ENCODE measurements at places on chromosomes 3 and 15. TPM values are rescaled to one million over a fixed set of nuclear protein-coding genes. Genes with fewer than 3 reads are reported as not detected.
A peak's percentile ranks its signal among the peaks of the same experiment; 100 is the strongest.

GRCh38 chr3:110542552-110543150 is 529.0 kb upstream of the NECTIN3 start:
- no peak overlapping the region for H3K4me3 ChIP-seq
- no peaks in the 10 kb centered on the region for H3K27me3 ChIP-seq
- DNase-seq = no peak
- H3K36me3 ChIP-seq = no peaks in the 10 kb centered on the region
- H3K4me1 ChIP-seq = no peaks in the 10 kb centered on the region

GRCh38 chr3:62558549-62559112 is 185.3 kb upstream of the FEZF2 start:
- H3K36me3 ChIP-seq = no peaks in the 10 kb centered on the region
- no peaks in the 10 kb centered on the region for H3K27me3 ChIP-seq
- DNase-seq = no peak

The CELF6 gene
- 4.7 TPM for total RNA-seq

The KBTBD13 gene
- total RNA-seq = 0.08 TPM

The PIK3CA gene
- total RNA-seq = 23.2 TPM

- peaks cover 19% of the 10 kb centered on the region for H3K4me1 ChIP-seq
- H3K36me3 ChIP-seq = no peaks in the 10 kb centered on the region
- DNase-seq = peak; percentile 69
- no peaks in the 10 kb centered on the region for H3K27me3 ChIP-seq
- H3K4me3 ChIP-seq = no peak overlapping the region
- peak overlapping the region; percentile 54 for H3K27ac ChIP-seq
Observed at GRCh38 chr15:74320352-74321247, 46.8 kb downstream of the CYP11A1 start.

GRCh38 chr3:64074060-64074459 is 50.8 kb upstream of the PSMD6 start:
- peaks cover 3% of the 10 kb centered on the region for H3K4me1 ChIP-seq
- DNase-seq = no peak
- no peaks in the 10 kb centered on the region for H3K36me3 ChIP-seq

DNA sequence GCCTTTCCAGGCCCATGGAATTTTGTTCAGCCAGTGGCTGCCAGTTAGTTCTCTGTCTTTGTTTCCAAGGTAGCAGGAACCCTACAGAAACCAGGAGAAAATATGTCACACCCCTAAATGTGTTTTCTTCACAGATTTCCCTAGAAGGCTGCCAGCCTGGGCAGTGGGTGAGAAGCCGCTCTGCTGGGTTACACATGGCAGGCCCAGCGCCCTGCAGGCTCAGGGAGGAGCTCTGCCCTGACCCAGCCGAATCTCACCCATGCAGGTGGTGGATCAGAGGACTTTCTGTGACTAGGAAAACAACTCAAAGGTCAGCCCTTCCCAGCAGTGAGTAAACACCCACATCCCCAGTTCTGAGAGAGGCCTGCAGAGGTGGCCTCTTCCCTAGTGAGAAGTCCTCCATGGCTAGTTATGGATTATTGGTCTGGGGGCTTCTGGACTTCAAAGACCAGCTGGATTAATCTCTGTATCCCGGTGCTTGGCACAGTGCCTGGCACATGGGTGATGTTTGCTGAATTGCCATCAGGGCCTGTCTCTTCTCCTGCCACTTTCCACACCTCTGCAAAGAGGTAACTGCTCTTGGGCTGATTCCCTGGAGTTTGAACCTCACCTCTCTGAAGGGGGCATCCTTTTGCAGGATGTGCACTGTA is 34.7 kb upstream of the BDH1 start:
- DNase-seq = no peak
- no peak overlapping the region for H3K27ac ChIP-seq
- H3K4me1 ChIP-seq = no peaks in the 10 kb centered on the region
- no peak overlapping the region for H3K4me3 ChIP-seq
- H3K27me3 ChIP-seq = no peaks in the 10 kb centered on the region
- no peaks in the 10 kb centered on the region for H3K36me3 ChIP-seq

- no peak overlapping the region for H3K27ac ChIP-seq
- H3K4me1 ChIP-seq = no peaks in the 10 kb centered on the region
- no peaks in the 10 kb centered on the region for H3K36me3 ChIP-seq
- H3K4me3 ChIP-seq = no peak overlapping the region
- no peak for DNase-seq
Observed at GRCh38 chr3:86814918-86815655, 175.9 kb downstream of the VGLL3 start.

The GRIP2 gene
- total RNA-seq = 6.8 TPM

GRCh38 chr3:132047209-132047608 is 12.4 kb upstream of the CPNE4 start:
- H3K27me3 ChIP-seq = no peaks in the 10 kb centered on the region
- no peak for DNase-seq
- H3K4me1 ChIP-seq = no peaks in the 10 kb centered on the region
- no peaks in the 10 kb centered on the region for H3K36me3 ChIP-seq

The BFSP2 gene
- total RNA-seq = not detected

GRCh38 chr15:90201944-90202375 is 830 bp downstream of the SEMA4B start:
- DNase-seq = no peak
- no peaks in the 10 kb centered on the region for H3K36me3 ChIP-seq
- peaks cover 12% of the 10 kb centered on the region for H3K4me1 ChIP-seq
- no peak overlapping the region for H3K27ac ChIP-seq

The DOCK3 gene
- total RNA-seq = 0.40 TPM

GRCh38 chr3:15646851-15647511 is 45.4 kb downstream of the BTD start:
- H3K36me3 ChIP-seq = no peaks in the 10 kb centered on the region
- H3K27ac ChIP-seq = no peak overlapping the region
- H3K27me3 ChIP-seq = no peaks in the 10 kb centered on the region
- DNase-seq = peak; percentile 63

DNA sequence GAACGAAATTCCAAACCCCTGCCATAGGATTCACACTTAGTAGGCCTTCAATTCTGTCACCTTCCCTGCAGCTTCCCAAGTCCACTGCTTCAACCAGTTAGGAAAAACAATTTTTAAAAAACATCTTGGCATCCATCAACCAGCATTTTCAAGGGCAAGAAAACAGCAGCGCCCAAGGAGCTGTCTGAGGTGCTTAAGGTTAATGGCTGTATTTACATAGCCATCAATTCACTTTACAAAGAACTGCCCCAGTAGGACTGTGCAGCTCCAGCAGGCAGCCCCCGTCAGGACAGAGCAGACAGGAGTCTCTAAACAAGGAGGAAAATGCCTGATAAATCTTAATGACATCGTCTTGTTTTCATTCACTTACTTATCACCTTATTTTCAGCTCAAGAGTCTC is 13.3 kb downstream of the TAFA4 start:
- no peaks in the 10 kb centered on the region for H3K36me3 ChIP-seq
- H3K4me1 ChIP-seq = no peaks in the 10 kb centered on the region
- DNase-seq = no peak
- no peak overlapping the region for H3K27ac ChIP-seq
- H3K4me3 ChIP-seq = no peak overlapping the region

DNA sequence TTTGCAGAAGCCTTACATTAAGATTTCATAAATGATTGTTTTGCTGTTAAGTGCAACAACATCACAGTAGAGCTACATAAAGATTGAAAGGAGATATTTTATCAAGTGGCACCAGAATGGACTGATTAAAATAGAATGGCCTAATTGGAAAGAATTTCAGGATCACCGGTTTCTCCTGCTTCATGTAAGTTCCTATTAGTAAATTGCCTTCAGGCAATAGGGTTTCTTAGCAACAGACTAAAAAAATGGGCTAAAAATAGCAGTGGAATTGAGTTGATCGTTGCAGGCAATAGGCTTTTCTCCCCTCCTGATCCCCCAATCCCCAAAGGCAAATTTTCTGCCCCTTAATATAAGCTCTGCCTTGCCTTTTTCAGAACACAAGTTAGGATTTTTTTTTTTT is 917 bp downstream of the LNP1 start:
- no peak overlapping the region for H3K27ac ChIP-seq
- peak overlapping the region; percentile 91 for H3K4me3 ChIP-seq
- peaks cover 13% of the 10 kb centered on the region for H3K4me1 ChIP-seq
- no peaks in the 10 kb centered on the region for H3K36me3 ChIP-seq
- no peak for DNase-seq

All from ovary (tissue), 10 donors.